ENCODE measurements at places on chromosomes 3 and 15.

DNA sequence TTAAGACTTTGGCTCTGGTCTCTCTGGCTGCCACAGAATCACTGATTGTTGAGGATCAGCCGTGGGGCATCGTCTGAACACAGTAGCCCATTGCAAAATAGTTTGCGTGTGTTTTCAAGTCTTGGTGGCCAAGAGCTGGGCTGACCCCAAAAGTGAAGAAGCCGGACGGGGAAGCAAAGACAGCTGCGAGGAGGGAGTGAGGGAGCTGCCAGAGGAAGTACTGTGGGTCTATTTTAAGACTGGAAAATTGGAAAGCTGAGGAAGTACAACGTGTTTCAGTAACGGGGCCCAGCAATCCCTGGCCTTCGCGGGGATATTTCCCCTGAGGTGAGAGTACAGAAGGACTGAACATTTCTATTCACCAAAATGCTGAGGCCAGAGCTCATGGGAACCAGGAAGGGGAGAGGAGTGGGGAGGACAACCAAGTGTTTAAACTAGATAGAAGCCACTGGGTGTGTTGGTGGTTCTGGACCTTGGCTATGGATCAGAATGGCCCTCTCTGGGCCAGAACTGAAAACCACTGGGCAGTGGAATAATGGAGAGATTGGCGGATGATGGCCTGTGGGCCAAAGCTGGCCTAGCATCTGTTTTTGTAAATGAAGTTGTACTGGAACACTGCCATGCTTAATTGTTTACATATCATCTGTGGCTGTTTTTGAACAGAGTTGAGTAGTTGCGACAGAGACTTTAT lies 34.1 kb upstream of the LIMD1 start:
- peak; percentile 90 for DNase-seq

DNA sequence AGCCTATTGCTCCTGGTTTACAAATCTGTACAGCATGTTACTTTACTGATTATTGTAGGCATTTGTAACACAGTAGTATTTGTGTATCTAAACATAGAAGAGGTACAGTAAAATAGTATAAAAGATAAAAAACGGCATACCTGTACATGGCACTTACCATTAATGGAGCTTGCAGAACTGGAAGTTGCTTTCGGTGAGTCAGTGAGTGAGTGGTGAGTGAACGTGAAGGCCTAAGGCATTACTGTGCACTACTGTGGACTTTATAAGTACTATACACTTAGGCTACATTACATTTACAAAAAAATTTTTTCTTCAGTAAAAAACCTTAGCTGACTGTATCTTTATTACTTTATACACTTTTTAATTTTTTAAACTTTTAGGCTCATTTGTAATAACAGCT lies 90.9 kb downstream of the RAP2B start:
- DNase-seq, result no peak

DNA sequence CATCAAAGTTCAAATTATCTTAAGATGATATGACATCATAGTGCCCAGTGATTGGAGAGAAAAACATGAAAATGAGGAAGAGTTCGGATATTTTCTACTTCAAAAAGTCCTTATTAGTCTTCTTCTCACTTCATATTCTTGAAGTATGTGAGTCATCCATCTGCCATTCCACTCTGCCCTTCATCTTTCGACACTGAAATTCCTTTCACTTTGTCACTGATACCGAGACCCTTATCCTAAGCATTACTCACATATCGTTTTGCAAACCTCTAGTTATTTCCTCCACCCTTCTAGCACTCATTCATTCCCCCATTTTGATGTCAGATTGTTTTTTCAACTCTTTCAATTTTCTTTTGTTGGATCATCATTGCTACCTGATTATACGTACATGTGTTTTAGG lies 4.0 kb downstream of the OR5H14 start:
- no peak for DNase-seq

DNA sequence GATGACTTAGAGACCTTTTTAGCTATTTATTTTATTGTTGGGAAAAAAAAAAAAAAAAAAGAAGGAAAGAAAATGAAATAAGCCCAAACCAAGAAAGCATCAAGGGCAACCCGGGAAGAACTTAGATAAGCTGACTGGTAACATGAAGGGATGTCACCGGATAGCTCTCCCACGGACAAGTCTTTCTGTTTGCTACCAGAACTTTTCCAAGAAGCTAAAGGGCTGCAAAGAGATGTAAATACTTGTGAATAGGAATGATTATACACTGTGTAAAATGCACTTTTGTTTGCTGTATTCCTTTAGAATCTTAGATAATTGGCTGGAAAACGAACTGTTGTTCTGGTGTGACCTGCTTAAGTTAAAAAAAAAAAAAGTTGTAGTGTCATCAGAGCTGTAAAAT lies 2.8 kb downstream of the FOXB1 start:
- no peak for DNase-seq

DNA sequence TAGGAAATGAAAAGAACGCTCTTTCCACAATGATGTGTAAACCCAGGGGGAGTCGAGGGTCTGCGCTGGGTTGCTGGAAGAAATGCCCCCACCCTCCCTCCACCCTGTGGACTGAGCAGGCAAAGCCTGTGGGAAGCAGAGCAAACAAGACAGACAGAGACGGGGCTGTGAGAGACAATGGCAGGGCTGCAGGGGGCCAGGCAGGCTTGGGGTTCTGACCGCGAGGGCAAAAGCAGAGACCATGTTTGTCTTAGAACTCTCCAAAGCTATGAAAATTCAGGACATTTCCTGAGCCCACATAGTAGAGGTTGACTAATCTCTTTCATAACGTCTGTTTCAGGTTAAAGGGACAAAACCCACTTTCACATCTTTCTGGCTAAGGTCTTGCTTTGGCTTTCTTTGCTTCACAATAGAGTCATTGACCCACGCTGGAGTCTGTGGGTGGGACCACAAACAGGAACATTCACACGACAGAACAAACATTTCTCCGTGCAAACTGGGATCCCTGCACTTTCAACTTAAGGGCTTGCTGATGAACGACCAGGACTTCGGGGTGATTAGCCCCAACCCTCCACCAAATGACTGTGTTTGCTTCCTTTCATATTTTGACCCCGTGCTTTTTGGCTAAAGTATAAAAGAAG lies 156.0 kb upstream of the TPM1 start:
- DNase-seq, result no peak

- DNase-seq, result no peak
Measured at GRCh38 chr15:55420171-55420866, 12.0 kb downstream of the PIERCE2 start.

DNA sequence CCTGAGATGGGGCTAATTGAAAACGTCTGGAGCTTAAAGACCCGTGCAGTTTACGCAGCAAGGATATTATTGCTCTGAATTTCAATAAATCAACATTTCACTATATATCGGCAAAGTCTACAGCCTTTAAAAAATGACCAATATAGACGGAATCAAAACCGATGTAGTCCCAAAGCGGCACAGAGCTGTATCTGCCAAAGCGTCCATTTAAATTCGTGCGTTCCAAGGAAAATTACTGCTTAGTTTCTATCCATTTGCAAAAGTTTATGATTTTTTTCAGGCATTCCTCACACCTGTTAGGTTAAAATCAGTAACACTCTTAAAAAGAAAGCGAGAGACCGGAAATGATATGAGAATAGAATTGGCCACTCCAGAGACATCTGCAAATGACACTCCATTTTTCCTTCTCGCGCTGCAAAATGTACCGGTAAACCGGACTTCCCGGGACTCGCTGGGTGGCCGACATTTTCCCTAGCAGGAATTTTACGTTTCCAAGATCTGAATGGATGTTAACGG lies 777 bp upstream of the EIF4A2 start:
- DNase-seq, result no peak

DNA sequence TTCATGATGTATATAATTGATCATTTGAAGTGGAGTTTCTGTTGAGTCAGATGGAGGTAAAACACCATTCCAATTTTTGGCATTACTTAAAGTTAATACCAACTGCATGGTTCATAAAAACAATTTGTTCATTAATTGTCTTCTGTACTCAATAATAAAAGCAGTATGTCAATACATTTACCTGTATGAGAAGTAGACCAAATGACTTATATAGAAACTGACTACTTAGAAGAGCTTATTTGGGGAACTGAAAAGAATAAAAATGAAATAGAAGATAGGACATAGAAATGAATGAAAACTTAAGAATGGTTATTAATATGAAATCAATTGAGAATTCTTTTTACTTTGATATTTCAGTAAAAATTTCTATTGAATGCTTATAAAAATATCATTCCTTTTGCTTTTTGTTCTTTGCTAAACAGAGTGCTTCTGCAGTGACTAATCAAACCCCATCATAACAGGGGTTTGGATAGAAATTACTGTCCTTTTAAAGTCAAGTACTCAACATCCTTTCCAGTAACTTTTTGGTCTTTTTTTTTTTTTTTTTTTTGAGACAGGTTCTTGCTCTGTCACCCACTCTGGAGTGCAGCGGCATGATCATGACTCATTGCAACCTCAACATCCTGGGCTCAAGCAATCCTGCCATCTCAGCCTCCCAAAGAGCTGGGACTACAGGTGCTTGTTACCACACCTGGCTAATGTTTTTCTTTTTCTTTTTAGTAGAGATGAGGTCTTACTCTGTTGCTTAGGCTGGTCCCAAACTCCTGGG lies 6.5 kb upstream of the CRYBG3 start:
- no peak for DNase-seq

DNA sequence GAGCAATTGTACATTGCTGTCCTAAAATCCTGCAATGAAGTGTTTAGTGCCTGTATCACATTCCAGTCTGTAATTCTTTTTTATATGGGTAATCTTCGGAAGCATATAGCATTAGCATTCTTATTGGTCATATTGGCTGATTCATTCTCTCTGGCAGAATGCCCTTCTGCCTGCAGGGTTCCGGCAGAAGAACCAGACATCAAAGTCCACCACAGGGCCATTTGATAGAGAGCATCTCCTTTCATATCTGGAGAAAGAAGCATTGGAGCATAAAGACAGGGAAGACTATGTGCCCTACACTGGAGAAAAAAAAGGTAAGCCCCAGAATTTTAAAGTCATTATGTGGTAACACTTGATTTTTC lies 39.6 kb downstream of the TMOD3 start:
- peak; percentile 65 for DNase-seq

DNA sequence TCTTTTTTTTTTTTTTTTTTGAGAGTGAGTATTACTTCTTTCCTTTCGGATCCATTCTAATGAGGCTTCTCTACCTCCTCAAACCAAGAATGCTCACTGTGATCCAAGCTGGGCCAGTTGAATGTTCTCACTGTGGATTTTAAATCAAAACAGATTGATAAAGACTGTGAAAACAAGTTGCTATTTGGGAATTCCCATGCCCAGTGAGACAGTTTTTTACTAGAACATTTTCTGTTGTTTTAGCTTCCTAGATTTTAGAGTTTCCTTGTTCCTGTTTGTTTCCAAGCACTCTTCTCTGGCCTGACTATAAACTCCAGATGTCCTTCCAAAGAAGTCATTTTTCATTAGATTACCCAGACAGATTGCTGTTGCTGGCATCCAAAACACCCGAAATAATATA lies 60.1 kb upstream of the GALNT15 start:
- peak; percentile 63 for DNase-seq

DNA sequence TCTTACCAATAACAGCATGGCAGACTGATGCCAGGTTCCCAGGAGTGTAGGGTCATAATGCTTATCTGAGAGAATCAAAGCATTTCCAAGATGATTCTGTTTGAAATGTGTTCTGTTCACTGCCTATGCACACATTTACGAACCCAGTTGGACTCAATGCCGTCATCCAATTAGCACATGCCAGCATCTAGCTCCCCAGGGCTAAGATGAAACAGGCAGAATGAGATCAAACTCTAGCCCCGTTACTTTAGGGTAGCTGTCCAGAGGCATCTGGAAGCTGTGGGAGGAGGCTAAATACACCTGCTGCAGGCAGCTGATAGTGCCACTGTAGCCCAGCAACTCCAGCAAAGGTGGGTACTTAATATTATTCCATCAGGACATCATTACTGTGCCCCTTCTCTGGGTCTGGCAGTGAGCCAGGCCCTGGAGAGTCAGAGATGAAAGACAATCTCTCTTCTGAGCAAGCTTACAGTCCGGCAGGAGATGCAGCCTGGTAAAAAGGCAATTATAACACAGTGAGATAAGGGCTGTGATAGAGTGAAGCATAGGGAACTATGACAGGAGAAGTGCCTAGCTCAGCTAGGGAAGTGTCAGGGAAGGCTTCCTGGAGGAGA lies 156.4 kb upstream of the PPP2R3A start:
- no peak for DNase-seq

DNA sequence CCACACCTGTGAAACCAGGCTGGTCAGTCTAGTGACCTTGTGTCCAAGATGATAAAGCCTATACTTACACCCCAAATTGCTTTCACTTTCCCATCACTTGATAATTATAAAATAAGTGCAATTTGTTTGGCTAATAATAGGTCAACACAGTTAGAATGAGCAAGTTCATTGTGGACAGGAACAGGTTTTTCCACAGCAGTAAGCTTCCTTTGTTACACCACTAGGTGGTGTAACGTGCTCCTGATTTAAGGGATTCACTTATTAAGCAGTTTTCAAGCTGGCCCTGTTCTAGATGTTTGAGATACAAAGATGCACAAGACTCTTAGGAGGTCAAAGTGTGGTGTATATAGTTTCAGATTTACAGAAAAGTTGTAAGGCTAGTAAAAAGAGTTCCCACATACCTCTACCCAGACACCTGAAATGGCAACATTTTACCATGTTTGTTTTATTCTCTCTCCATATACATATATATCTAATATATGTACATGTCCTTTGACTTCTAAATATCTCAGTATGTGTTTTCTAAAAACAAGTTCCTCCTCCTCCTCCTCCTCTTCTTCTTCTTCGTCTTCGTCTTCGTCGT lies 6.8 kb upstream of the MFSD1 start:
- DNase-seq, result peak; percentile 42

- DNase-seq, result no peak
Measured at GRCh38 chr15:65738649-65739048, 53.4 kb downstream of the DENND4A start.

- DNase-seq, result no peak
Measured at GRCh38 chr15:31102374-31103342, 1.1 kb upstream of the TRPM1 start.

- DNase-seq, result no peak
Measured at GRCh38 chr3:12383218-12383617, 94.3 kb downstream of the PPARG start.

DNA sequence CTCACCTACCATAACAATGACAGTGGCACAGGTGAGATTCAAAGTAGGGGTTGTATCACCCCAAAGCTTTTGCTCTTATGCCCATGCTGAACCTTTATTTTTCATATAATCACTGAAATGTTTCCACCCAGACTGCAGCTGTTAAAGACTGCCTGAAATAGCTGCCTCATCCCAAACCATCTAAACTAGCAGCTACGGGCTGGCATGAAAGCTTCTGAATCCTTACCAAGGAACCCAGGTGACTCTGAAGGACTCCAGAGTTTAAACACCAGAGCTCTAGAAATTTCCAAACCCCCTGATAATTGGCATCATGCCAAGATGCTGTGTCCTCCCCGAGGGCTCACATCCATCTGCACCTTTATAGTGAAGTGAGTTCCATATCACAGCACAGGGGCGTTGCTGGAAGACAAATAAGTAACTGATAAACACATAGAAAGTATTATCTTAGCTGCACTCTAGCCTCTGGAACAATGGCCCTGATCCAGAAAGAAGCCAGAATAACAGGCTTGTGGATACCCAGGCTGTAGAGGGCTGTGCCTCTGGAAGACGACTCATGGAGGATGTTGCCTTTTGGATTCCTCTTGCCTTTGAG lies 238.9 kb downstream of the CADPS start:
- DNase-seq, result no peak

Measured in fibroblast of gingiva (primary cell).